Stimulated activated CD8-positive, alpha-beta memory T cell treated with anti-CD3 and anti-CD28 coated beads, Interleukin-15, amount 100 ng/mL, for 24 hours (primary cell): ENCODE measurements at places on chromosomes 2 and 18.

DNA sequence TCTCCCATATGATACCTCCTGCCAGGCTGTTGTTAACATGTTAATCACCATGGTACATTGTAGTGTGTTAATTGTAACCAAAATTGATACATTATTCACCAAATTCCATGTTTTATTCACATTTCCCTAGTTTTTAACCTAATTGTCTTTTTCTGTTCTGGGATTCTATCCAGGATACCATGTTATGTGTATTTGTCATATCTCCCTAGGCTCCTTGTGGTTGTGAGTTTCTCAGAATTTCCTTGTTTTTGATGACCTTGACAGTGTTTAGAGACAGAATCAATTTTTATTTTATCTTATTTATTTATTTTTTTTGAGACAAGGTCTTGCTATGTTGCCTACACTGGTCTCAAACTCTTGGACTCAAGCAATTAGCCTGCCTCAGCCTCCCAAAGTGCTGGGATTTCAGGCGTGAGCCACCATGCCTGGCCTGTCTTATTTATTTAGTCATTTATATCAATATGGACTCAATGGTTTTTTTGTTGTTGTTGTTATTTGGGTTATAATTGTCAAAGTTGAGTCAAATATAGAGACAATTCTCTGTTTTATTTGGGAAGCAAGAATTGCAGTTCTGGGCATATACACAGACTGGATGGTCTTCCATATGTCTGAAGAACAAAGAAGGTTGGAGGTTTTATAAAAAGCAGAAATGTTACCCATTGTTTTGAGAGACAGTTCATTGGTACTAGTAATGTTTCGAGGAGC is 42.6 kb downstream of the INPP4A start:
- no peak for DNase-seq

DNA sequence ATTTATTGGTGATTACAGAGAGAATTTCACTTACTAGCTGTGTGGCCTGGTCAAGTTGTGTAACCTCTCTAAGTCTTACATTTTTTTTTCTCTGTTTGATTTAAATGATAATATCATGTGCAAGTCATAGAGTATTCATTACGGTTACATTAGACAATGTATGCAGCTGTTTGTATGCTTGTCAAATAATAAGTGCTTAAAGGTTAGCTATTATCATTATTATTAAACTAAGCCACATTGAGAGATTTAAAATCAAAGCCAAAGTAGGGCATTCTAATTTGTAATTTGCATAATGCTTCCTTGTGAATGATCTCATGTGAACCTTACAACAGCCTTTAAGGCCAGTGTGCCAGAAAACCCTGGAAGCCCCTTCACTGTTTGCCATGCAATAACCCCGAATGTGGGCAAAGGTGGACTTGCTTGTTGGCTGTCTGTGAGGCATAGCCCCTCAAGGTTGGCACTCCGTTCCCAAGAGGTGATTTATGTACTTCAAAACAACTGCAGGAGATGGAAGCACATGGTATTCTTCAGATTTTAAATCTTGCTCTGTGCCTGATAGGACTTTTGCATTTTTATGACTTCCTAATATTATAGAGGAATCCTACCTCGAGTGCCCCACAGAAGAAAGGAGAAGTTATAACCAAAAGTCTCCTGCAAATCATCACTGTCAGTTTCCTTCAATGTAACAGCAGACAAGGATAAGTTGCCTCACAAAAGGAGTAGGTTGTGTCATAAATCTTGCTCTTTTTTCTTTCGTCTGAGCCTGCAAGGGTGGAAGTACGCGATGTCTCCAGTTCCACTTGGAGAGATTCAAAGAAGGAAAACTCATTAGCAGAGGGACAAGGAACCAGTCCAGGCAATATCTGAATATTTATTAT is 272.0 kb downstream of the TGIF1 start:
- DNase-seq, result no peak

DNA sequence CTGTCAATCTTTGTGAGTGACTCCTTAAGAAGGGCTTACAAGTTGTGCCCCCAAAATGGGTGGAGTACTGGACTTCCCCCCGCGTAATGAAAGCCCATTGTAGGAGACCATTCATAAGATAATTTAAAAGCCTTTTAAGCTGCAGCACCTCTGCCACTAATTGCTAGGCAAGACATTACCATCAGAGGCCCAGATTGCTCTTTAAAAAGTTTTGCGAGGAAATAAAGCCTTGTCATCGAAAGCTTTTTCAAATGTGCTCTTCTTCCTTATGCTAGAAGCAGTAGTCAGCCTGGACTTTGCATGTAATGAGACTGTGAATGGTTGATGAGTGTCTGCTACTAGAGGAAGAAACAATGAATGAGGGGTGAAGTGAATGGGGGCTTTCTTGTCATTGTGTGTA is 345.3 kb upstream of the CDH2 start:
- no peak for DNase-seq

GRCh38 chr2:240226672-240227537 is 86.4 kb upstream of the OTOS start:
- no peak for DNase-seq

DNA sequence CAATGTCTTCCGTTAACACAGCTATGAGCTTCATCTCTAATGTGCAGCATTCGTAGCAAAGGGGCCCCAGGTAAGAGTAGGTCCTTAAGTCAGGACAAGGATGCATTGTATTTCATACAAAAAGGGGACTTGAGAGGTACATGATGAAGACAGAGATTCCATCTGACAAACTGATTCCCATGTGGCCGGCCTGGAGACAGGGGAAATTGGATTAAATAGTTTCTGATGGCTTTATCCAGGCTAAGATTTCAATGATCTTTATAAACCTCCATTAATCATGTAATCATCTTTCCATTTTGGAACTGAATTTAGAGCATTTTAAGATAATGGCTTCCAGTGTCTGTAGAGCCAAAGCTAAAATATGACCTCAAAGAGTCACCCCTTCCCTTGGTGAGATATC is 111.3 kb downstream of the NCKAP5 start:
- DNase-seq, result no peak

- DNase-seq, result no peak
These were observed 6.4 kb upstream of the PROC start for GRCh38 chr2:127411653-127412369.

DNA sequence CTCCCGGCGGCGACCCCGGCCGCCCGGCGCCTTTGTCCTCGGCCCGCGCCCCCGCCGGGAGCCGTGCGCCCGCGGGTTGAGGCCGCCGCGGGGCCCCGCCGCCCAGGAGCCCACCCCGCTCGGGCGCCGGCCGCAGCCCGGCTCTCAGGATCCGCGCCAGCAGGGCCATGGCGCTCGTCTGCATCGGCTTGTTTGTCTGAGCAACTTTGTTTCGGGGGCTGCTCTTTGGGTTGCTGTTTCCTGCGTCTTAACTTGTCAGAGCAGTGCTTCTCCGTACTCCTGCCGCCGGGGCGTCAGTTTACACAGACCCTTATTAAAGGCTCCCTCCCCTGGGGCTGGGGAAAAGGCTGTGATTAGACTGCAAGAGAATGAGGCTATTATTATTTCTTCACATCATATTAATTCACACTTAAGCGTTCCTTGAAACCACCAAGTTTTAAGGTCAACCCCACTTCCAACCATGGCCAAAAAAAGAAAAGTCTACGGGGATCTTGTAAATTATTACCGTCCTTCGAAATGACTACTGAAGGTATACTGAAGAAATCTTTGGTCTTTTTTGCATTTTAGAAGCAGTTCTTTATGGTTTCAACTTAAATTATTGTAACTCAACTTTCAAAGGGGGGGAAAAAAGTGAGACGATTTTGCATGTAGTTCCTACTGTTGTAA is at the start of gene CYP27C1:
Gene CYP27C1, minus strand, starts transcription at position 198 of the 666 bp plus-strand sequence. Its CDS starts 29 bp downstream, at position 169.
- DNase-seq, result no peak

DNA sequence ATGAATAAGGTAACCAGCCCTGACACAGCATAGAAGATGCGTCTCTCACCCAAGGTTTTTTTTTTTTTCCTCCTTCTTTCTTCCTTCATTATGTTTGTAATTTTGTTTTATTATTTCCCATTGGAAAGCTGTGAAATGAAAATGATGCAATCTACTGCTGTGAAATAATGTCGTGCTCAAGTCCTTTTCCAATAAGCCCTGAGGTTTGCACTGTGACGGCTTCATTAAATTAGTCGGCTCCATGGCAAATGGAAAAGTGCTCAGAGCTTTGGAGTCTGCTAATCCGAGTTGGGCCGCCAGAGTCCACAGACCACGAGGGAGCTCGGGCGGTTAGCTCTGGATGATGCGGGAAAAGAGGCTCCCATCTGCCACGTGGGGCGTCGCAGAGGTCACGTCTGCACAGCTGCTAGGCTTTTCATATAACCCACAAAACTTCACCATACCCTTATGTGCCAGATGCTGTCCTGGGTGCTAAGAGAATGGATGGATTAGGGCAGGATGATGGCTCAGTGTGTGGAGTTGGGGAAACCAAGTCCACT is 92.3 kb upstream of the CAPN13 start:
- no peak for DNase-seq

GRCh38 chr2:25557179-25558036 is 116.0 kb downstream of the DTNB start:
- no peak for DNase-seq

DNA sequence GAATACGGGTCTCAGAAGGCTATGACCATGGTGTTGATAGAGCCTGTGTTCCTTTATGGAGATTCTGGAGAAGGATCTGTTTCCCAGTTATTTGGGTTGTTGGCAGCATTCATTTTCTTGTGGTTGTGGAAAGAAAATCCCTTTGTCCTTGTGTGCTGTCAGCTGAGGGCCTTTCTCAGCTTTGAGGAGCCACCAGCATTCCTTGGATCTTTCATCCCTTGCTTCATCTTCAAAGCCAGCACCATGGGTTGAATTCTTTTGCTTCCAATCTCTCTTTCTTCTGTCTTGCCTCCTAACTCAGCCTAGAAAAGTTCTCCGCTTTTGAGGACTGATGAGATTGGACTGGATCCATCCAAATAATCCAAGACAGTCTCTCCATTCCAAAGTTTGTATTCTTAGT is 103.2 kb upstream of the MMADHC start:
- no peak for DNase-seq

DNA sequence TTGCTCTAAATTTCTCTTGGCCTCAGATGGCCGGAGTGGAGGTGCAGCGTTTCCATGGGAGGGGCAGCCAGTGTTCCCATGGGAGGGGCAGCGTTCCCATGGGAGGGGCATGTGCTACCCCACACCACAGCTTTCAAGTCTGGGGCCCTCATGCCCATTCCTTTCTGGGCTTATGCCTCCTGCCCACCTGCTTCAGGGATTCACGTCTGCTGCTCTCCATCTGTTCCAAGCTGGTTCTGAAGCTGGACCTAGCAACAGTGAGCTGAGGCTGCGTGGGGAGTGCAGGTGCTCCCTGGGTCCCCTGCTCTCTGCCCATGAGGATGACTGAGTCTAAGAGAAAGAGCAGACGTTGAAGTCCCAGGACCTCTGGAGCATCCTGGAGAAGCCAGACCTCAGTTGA is 243.1 kb upstream of the PXDN start:
- DNase-seq, result no peak

GRCh38 chr18:59001721-59002120 is 137.0 kb downstream of the ZNF532 start:
- DNase-seq, result no peak

DNA sequence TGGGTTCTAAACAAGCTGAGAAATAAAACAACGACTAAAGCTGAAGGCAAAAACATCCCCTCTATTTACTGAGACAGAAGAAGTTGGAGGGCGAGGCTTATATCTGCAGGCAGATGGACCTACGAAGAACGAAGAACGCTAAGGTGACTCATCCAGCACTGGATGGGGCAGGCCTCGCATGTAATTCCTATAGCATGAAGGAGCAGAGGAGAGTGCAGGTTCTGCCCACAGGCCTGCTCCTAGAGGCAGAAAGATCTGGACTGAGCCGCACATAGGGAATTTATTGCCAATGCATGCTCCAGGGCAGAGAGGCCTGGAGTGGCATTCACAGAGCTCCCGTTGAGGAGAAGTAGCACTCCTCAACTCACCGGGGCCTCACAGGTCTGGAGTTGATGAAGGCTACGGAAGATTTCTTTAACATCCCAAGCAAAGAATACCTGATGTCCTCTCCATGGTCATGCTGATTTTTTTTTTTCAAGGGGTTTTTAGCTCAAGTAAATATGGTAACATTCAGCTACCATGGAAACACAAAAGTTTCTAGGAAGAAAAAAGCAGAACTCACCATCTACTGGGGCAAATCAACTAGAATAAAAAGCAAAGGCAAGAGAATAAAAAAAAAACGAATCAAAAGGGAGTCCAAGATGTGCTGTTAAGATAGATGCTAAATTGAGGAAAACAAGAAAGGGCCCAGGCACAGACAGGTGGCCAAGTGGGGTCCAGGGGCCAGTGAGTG is 10.4 kb upstream of the METTL21A start:
- DNase-seq, result no peak

GRCh38 chr2:23695214-23695889 is 231.6 kb downstream of the ATAD2B start:
- DNase-seq, result no peak

GRCh38 chr2:42084231-42084671 is 36.4 kb downstream of the PKDCC start:
- no peak for DNase-seq

GRCh38 chr2:224369028-224369632 is 32.8 kb downstream of the FAM124B start:
- DNase-seq, result no peak

- no peak for DNase-seq
These were observed 80.2 kb downstream of the SLC8A1 start for GRCh38 chr2:40371525-40372282.
